Forelimb muscle (tissue), 1 donor: ENCODE measurements at places on chromosomes 2 and 18.

DNA sequence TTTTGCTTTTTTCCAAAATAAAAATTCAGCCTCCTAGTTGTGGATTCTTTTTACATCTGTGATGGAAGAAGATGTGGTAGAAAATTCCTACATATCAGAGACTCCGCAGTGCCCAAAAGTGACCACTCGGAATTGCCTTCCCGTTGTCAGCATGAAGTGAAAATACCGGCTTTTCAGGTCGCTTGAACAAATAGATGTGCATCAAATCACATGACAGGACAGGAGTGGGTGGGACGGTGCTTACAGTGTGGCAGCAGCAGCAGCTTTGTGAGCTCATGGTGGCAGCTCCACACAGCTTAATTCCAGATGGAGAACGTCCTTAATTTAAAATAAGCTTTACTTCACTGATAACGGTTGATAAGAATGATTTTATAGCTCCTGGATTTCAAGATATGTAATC, 20.3 kb downstream of the SALL3 start:
- no peak for DNase-seq

GRCh38 chr2:158021226-158021625, 80.5 kb upstream of the UPP2 start:
- DNase-seq, result no peak

DNA sequence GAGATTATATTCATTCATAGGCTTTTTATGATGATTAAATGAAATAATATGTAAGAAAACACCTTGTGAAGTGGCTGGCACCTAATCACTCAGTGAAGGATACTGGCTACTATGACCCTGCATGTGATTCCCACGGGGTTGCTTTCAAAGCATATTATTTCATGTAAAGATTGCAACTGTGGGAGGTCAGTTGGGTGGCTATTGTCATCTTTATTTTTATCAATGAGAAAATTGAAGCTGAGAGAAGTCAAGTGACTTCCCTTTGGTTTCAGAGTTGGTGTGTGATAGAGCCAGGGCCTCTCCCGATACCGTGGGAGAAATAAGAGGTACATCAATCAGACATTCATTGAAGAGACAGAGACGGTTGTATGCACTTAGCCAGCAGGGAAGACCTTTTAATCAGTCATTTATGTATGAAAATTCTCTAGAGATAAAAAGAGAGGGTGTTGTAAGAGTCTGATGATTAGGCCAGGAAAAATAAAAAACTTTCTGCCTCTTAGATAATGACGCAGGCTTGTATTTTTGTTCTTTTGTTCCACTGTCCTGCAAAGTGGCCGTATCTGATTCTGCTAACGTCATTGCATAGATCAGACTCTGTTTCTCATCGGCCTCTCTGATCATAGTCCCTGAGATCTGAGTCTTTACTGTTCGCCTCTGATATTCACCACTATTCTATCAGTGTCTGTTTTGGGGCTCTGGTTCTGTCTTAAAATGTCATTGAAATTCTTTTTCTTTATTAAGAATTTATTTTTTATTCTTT, 50.5 kb downstream of the QPCT start:
- no peak for DNase-seq

DNA sequence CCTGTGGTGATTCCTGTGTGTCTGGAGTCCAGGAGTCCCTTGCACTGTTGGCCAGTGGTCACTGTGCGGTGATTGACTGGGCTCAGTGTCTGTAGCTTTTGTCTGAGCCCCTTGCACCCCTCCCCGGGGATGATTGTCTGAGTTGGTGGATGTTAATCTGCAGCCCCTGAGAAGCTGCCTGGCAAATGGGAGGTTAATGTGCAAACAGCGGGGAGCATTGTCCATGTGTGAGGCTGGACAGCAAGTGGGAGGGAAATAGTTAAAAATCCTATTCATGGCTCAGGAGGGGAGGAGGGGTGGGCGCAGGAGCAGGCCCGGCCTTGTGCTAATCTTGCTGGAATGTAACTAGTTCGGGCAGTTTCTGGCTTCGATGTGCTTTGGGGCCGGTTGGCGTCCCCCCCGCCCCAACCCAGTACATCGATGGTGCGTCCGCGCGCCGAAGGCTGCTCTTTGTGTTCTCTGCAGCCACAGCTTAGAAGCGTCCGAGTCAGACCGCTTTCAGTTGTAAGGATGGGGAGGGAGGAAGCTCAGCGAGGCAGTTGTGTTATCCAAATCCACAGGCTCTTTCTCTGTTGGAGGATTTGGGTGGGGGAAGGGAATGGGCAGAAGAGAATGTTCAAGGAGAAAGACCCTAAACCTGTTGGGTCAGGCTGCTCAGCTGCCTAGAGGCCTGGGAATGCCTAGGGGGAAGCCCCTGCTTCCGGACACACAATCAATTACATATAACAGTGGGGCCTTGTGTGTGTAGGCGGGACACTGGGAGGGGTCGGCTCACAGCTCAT, 71.8 kb downstream of the TGOLN2 start:
- no peak for DNase-seq

DNA sequence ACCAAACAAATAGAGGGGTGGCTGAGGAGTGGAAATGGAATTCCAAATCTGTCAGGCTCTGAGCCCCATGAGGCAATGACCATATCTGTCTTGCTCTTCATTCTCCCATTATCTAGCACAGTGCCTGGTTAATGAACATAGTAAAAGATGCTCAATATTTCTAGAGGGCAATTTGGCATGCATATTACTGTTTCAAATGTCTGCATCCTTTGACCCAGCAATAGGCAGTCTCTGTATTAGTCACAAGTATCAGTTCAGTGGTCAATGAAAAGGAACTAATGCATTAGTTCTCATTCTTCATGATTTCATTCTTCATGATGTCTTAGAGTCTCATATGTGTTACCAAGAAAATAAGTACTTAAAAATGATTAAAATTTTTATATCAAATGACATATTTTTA, 28.4 kb upstream of the MALL start:
- no peak for DNase-seq

- no peak for DNase-seq
These were observed 888 bp downstream of the VAMP5 start for GRCh38 chr2:85584857-85585780.

DNA sequence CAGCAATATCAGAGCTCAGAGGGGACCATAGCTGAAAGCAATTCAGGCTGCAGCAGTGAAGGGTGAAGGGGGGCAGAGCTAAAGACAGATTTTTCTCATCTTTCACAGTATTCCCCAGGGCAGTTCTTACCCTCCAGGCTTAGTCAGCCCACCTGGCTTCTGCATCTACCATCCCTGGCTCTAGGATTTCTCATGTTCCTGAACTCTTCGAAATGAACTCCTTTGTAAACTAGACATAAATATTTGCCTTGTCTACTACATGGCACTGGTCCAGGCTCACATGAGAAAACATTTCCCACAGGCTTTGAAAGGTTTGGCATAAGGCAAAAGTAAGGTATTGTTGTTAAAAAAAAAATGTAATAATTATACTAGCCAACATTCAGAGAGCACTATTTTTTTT, 23.6 kb upstream of the NEB start:
- no peak for DNase-seq

GRCh38 chr2:207481924-207482323, 47.8 kb upstream of the CREB1 start:
- DNase-seq, result no peak

DNA sequence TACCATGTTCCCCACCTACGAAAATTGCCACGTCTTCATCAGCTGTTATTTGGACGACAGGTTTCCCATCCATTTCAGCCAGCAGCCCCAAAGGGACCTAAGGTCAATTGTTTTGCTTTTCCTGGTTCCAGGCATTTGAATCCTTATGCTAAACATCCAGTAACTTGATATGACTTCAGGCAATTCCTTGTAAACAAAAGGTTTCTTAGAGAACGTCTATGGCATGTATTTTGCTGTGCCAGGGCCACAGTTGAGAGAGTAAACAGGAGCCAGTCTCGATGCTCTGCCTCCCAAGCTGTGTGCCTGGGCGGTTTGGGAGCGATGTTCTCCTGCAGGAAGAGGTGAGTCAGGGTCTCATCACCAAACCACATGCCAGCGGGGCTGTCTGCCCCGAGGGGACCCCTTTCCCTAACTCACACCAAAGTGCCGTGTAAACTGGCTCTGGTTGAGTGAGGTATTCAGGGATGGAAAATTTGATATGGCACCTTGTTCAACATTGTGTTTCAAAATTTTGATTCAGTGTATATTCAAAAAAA, 12.9 kb upstream of the MC5R start:
- DNase-seq, result no peak

DNA sequence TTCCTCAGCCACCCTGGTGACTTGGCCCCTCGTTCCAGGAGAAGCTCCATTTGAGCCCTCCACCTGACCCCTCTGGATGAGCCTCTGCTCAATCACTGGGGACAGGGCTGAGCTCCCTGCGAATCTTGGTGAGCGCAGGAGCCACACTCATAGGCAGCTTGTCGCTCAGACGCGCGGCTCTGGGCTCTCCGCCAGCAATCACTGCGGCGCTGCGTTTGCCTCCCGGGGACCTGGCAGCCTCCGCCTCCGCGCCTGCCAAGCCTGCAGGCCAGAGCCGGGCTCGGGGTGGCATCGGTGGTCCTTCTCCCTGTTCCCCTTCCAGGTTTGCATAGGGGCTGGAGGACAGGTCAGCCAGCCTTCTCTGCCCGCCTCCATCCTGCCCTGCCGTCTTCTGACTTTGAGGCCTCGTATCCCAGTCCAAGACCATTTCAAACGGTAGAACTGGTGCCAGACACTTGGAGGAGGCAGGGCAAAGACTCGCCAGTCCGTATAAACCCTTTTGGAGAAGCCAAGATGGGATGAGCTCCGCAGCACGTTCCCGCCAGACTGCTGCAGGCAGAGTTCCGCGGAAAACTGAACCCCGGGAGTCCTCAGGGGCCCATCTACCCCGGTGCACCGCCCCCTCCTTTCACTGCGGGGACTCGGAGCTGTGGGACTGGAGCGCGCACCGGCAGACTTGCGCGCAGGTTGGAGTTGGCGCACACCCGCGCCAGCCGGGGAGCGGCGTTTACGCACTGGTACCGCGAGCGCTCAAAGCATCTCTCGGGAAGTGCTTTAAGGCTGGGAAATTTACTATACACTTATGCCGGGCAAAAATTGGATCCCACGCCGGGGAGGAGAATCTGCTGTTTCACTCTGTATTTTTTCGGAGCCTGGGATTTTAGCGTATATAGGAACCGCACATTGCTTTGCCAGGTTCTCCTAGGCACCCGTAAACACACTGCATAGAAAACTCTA, 1.1 kb upstream of the TACR1 start:
- DNase-seq, result no peak

DNA sequence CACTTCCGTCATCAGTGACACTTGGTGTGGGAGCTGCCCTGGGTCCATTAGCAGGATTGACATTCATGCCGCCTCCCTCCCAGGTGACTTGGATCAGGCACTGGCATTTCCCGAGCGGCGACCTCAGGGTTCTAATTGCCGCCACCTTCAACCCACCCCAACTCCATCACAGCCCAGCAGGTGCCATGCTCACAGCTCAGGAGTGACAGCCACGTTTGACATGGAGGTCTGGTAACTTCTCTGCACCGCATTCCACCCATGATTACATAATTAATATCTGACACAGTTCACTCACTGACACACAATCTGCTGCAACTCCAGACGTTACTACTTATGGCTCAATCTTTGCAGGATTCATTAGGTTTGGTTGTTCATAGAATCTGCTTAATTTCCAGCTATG, 450.9 kb upstream of the MYT1L start:
- DNase-seq, result no peak

- no peak for DNase-seq
These were observed 92.9 kb downstream of the TGOLN2 start for GRCh38 chr2:85234868-85235267.
